ENCODE measurements at places on chromosomes 3 and 15. TPM values are rescaled to one million over a fixed set of nuclear protein-coding genes. Genes with fewer than 3 reads are reported as not detected.

- no peak for DNase-seq
Measured at GRCh38 chr3:135844386-135844785, 121.1 kb upstream of the PPP2R3A start.

The CPLX3 gene
- total RNA-seq, result not detected

The PARP16 gene
- 12.4 TPM for total RNA-seq

The ZNF501 gene
- total RNA-seq, result 5.6 TPM

The GOLGA6L4 gene
- total RNA-seq, result 1.8 TPM

The CCK gene
- 1.3 TPM for total RNA-seq

- DNase-seq, result no peak
Measured at GRCh38 chr3:185961675-185962232, 23.9 kb upstream of the TRA2B start.

DNA sequence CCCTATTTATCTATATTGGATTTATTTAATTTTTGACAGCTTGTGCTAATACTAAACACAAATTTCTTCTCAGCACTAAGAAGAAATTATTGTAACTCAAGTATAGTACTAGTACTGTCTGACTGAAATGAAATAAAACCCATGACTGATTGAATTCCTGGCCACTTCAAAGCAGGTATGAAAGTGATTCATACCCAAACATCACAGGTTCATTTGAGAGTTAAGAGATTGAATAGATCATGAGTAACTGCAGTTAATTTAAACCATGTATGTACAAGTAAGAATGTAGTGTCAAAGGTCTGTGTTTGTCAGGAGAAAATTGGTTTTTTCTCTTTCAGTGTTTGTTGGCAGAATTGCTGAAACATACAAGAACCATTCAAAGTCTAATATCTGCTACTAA, 332.0 kb upstream of the GRM7 start:
- no peak for DNase-seq

GRCh38 chr15:43219929-43220928, 589 bp downstream of the EPB42 start:
- no peak for DNase-seq

The IGSF10 gene
- total RNA-seq, result 13.6 TPM

- no peak for DNase-seq
Measured at GRCh38 chr3:163914567-163914966, 1163.7 kb downstream of the SI start.

DNA sequence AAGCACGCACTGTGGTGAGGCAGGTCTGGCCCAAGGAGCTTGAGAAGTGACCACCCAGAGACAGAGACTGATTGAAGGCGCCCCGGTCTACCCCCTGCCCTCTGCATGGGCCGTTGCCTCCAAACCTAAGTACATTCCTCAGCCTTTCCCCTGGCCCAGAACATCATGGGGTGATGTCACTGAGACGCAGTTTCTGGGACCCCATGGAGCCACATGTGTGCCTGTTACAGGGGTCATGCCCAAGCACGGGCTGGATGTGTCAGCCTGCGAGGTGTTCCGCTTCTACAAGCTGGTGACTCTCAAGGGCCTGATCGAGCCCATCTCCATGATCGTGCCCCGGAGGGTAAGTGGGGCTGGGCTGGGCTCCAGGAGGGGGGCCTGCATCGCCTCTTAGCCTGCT, 102.2 kb downstream of the ANP32A start:
- no peak for DNase-seq

DNA sequence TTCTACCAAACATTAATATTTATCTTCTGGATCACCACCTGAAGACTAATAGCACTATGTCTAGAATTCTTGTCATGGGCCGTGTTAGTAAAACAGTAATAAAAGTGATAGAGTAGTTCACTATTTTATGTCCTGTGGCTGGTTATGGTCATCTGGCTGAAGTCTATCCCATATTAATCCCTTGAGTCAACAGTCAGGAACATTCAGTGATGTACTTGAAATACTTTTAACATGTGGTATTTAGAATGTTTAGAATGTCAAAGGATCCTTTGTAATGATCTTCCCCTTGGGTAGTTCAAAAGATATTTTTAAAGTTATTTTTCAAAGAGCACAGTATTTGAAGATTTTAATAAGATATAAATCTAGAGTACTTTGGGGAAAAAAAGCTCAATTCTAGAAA, 117.0 kb downstream of the MBNL1 start:
- DNase-seq, result no peak

The DCBLD2 gene
- total RNA-seq, result 23.2 TPM

DNA sequence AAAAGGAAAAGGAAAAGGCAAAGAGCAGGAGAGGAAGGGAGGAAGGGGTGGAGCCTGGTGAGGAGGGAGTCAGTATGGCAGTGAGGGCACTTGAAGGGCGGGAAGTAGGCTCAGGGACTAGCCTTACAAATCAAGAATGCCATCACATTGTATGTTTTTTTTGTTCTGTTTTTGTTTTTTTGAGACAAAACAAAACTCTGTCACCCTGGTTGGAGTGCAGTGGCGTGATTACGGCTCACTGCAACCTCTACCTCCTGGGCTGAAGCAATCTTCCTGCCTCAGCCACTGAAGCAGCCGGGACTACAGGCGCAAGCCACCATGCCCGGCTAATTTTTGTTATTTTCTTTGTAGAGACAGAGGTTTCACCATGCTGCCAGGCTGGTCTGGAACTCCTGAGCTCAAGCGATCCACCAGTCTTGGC, 10.5 kb upstream of the PIK3CB start:
- no peak for DNase-seq

- no peak for DNase-seq
Measured at GRCh38 chr15:40296561-40297230, 11.0 kb downstream of the PLCB2 start.

The ANKRD34C gene
- not detected for total RNA-seq

The THAP10 gene
- 4.9 TPM for total RNA-seq

All from mucosa of gallbladder (tissue), 1 donor.